ENCODE measurements at places on chromosomes 12 and 14.

DNA sequence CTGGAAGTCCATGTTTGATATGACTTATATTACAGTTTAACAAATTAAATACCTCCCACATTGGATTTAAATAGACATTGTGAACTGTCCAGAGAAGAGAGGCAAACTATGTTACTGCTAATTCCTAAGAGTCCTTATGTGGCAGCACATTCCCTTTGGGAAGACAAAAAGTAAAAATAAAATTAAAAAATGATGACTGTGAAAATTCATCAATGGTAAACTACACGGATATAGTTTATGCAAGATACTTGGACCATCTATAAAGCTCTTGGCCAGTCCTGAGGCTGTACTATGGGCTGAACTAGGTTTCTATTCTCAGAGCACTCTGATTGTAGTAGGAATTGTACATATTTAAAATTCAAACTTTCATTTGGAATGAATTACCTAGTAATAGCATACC is 206.4 kb downstream of the LRRK2 start:
- no peak for DNase-seq

- DNase-seq = no peak
Measured at GRCh38 chr14:38950676-38951075, 152.4 kb downstream of the SEC23A start.

- no peak for DNase-seq
Measured at GRCh38 chr14:65320661-65321308, 91.7 kb upstream of the FUT8 start.

- DNase-seq = no peak
Measured at GRCh38 chr14:25111061-25111601, 61.2 kb upstream of the STXBP6 start.

DNA sequence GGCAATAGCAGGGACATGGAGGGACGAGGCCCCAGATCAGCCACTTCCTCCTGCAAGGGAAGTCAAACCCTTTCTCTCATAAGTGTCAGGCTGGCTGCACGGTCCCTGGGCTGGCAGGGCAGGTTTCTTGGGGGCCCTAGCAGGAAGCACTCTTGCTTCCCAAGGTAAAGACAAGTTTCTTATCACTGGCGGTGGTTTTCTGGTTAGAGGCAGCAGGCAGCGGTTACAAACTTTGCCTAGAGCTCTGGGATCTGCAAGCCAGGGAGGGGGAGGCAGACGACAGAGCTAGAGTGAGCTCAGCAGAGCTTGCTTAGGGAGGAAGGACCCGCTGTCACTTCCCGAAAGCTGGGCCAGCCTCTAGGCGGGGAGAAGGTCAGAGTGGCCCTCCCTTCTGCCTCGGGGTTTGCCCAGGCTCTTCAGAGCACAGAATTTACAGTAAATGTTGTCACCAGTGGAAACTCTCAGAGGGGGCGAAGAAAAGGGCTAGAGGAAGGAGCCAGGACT is 20.4 kb downstream of the BATF start:
- DNase-seq = no peak

- no peak for DNase-seq
Measured at GRCh38 chr12:3647504-3647903, 105.4 kb downstream of the CRACR2A start.

- peak; percentile 74 for DNase-seq
Measured at GRCh38 chr12:21773263-21773741, 1.2 kb downstream of the KCNJ8 start.

DNA sequence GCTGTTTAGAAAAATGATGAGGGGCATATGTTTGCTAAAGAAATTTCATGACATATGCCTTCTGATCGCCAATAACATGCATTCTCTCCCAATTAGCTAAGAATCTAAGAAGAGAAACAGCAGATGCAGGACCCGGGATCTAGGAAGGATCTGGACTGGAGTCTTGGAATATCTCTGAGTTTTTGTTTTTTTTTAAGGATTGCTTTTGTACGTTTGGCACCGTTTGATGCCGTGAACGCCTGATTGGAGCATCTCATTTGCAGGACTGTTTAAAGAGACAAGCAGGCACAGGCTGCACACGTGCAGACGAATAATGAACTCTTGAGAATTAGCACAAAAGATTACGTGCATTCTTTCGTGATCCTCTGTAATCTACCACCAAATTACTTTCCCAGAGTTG is 13.6 kb downstream of the EML1 start:
- peak; percentile 37 for DNase-seq

DNA sequence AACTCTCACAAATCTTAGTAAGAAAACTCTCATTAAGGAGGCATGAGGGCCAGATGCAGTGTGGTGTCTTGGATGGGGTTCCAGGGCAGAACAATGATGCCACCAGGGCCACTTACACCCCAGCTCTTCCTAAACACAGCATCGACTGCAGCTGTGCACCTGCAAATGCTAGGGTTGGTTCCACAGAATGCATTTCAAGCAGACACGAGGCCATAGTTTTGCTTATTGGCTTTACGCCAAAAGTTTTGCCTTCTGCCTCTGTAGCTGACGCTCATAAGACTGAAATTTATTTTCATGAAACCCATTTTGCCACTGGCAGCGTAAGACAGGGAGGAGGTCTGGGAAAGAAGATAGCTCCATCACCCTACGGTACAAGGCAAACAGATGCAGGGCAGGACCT is 179.0 kb downstream of the RIMBP2 start:
- no peak for DNase-seq

DNA sequence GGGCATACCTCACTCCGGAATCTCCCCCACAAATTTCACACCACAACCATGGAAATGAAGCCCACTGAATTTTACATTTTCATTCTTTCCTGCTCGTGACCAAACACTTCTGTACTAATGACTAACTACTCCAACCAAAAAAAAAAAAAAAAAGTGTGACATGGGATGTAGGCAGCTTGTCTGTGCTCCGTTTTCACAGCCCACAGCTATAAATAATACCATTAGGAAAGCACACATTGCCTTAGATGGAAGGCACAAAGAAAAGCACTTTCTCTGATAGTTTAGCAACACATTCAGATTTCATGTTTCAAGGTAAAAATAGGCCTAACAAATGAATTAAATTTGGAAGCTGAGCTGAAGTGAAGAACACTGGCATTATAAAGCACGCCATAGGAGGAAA is 42.5 kb downstream of the DUSP6 start:
- DNase-seq = no peak

DNA sequence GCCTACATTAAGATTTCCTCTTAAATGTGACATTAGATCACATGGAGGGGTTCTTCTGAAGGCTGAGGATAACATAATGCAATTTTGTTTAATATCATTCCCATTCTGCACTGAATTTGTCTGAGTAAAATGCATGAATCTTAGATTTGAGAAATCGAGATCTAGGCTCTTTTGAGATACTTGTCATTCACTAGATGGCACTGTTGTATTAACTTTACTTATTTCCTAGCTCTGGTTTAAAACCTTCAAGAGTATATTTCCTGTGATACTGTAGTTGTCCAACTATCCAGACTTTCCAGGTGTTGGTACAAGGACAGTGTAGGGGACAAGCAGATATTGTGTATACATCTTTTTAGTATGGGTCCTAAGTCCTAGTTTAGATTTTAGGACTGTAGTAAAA is 91.7 kb upstream of the SEL1L start:
- peak; percentile 65 for DNase-seq

- no peak for DNase-seq
Measured at GRCh38 chr12:116150452-116150851, 127.0 kb downstream of the MED13L start.

DNA sequence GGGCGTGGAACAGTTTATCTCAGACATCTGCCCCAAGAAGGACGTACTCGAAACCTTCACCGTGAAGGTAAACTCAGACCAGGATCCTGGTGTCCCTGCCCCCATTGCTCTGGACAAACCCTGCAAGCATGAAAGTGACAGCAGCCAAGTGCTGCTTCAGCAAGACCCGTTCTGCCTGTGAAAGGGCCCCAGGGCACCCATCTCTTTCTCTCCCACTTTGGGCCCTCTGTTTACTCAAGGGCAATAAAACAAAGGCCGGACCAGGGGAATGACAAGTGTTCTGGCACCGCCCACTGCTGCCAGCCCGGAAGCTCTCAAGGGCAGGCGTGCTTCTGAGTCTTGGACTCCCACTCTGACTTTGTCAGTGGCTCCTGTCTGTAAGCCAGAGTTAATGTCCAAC is 35.3 kb downstream of the CD9 start:
- DNase-seq = no peak

- no peak for DNase-seq
Measured at GRCh38 chr14:104314251-104314941, 176.0 kb downstream of the KIF26A start.

DNA sequence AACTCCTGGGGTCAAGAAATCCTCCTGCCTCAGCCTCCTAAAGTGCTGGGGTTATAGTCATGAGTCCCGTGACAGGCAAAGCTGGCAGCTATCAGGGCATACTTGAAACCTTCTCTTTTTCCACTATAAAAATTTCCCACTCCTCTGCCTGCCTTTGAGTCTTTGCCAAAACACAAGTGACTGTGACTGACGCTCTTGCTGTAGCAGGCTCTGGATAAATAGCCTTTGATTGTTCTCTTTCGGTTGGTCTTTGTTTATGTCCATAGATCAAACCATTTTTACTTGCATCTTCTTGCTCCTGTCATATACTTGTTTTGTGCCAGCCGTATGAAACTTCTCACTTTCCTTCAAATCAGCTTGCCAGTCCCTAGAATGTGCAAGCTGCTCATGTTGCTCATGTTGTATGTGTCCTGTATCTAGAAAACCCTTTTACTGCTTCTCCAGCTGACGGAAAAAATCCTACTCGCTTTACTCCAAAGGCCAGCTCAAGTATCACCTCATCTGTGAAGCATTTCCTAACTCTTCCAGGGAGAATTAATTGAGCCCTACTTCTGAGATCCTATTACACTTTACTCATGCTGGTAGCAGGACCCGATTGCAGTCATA is 73.1 kb downstream of the RESF1 start:
- DNase-seq = peak; percentile 23

GRCh38 chr12:79452906-79453305 is 237.9 kb downstream of the PAWR start:
- no peak for DNase-seq

- DNase-seq = no peak
Measured at GRCh38 chr12:45415393-45415817, 199.5 kb downstream of the ANO6 start.

- no peak for DNase-seq
Measured at GRCh38 chr12:18908191-18908590, 170.3 kb downstream of the CAPZA3 start.

DNA sequence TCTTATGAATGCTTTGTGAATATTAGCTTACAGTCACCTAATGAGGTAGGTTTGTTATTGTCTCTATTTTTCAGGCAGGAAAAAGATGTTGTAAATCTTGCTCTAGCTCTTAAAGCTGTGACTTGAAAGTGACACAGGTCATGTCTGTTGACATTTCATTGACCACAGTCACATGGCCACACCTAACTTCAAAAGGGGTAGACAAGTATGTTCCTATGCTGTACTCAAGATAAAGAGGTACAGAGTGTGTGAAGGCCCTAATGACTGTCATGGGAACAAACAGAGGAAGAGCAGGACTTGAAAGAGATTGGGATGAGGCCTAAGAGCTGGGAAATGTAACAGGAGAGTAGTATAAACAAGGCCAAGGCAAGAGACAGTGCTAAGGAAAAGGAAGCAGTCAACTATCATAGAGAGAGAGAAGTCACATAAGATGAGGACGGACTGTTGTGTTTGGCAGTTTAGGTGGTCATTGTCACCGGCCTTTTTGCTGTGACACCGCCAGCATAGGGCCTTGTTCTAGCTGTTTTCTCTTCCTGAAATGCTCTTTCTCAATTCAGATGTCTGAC is 181.0 kb downstream of the CFAP54 start:
- no peak for DNase-seq

- DNase-seq = no peak
Measured at GRCh38 chr14:103879570-103880347, 32.4 kb upstream of the PPP1R13B start.

DNA sequence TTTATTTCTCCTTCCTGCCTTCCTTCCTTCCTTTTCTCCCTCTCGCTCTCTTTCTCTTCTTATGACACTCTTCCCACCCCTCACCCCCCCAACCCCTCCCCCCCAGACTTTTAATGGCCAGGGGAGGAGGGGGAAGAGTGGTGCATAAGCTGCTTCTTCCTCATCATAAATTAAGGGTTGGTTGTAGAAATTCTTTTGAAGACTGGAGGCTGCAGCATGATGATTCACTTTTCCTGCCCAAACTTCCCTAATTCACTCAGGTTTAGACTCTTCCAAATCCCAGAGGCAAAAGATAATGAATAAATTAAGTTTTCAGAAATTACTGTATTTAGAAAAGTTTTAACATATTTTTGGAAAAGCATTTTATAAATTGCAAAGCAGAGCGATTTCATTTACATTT is 58.2 kb downstream of the GRIP1 start:
- DNase-seq = no peak

GRCh38 chr14:26137161-26137560 is 460.7 kb downstream of the NOVA1 start:
- DNase-seq = no peak

GRCh38 chr12:48824112-48824511 is 5.8 kb downstream of the CACNB3 start:
- DNase-seq = no peak

GRCh38 chr12:118065380-118065779 is 4.4 kb upstream of the WSB2 start:
- DNase-seq = no peak

- no peak for DNase-seq
Measured at GRCh38 chr12:119071176-119071575, 89.8 kb downstream of the SRRM4 start.

- no peak for DNase-seq
Measured at GRCh38 chr12:104486943-104487819, 30.4 kb downstream of the CHST11 start.

- DNase-seq = no peak
Measured at GRCh38 chr12:7483343-7483742, 20.2 kb downstream of the CD163 start.

DNA sequence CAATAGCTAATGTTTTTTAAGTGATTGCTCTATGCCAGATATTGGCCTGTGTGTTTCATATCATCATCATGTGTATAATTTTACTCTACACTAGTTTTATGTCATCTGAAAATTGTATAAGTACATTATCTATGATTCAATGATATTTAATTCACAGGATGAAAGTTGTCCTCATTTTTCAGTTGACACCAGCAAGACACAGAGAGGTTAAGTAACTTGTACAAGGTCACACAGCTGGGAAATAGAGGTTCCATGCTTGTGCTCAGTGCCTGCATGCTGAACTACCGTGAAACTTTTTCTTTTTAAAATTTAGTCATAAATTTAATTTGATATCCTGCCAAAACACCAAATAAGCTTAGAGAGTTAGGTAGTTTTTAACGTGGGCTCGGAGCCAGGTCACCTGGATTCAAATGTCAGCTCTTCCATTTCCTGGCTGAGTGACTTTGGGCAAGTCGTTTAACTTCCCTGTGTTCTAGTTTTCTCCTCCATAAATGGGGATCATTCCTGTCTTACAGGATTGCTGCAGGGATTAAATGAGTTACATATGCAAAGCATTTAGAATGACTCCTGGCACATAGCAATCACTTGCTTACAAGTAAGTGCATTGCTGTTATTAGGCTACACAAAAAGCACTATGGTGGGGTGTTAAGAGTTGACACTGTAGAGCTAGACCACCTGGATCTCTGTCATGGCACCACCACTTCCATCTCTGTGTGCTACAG is 183.9 kb downstream of the ETV6 start:
- no peak for DNase-seq
